ENCODE measurements at places on chromosomes 2 and 18.

- DNase-seq, result no peak
Observed at GRCh38 chr2:49355611-49356010, 201.3 kb upstream of the FSHR start.

DNA sequence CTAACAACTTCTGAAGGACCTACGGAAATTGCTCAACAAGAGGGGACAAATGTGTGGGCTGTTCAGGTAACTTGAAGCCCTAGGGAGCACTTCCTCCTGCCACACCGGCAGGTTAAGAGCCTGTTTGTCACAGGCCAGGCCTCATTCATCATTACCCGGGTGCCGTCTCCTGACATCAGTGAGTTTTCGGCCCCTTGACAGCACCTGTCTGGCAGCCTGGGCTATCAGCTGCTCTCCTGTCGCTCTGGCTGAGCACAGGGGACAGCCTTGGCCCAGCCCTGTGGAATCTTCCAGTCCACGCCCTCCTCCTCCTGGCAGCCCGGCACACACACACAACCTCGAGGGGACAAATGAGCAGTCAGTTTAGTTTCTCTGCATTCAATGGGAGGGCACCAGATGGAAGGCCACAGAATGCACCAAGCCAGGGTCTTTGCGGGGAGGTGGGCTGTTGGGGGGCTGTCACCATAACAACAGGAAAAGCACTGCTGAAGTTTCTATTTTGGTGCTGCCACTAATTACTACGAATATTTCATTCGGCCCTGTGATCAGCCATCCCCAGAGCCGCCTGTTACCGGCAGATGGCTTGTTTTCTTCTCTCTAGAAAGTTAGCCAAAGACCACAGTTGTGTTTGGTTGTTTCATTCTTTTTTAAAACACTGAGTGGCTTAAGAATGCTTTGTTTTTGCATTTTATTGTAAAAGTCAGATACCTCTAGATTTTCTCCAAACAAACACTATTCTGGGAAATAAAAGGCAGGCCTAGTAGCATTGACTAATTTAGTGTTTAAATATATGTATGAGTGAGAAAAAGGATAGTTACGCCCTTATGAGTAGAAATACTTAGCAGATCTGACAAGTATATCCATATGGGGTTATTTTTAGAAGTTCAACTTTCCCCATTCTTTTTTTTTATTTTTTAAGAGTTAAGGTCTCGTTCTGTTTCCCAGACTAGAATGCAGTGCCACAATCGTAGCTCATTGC, 189.9 kb upstream of the NDUFV2 start:
- DNase-seq, result no peak

DNA sequence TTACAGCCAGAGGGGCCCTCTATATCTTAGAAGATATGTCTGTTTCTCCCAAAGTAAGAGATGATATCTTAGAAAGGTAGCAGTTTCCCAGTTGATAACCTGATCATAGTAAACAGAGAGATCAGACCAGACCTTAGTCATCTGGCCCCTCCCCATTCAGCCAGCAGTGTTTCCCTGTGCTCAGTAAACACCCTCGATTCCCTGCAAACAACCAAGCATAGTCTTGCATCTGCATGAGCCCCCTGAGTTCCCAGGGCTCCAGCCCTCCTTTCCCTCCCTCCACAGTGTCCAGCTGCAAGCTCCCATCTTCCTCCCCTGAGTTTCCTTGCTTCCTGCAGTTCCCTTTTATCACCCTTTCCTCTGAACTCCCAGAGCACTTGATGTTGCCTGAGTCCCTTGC, 20.3 kb downstream of the NRP2 start:
- DNase-seq, result no peak

DNA sequence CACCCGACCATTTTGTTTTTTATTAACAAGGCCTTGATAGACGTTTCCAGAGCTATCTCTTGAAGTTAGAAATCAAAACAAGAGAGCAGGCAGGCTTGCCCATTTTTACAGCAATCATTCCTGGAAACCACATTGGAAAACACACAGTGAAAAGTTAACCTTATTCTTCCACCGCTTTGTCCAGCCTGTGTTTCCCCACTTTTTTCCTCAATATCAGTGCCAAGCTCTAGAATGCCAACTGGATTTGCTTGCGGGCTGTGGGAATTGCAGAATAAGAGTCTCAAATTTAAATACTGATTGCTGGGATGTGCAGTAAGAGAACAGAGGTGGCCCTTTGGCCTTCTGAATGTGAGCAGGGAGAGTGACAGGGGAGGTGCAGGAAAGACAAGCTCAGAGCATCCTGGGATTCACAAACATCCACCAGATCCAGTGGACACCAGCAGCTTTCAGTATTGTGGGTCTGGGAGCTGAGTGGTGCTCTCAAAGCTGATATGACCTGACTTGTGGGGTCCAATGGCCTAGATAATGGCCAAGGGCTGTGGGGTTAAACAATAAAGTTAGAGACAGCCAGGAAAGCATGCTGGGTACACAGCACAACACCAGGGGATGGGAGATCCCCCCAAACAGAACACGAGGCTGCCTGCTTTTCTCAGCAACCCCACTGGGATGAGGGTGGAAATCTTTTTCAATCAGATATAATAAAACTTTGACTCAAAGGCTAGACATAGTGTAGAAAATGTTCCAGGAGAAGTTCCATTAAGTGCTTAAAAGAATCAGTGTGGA, 15.5 kb downstream of the CYP1B1 start:
- DNase-seq, result no peak

GRCh38 chr18:54134053-54134452, 90.4 kb downstream of the MBD2 start:
- DNase-seq, result no peak

- peak; percentile 40 for DNase-seq
Observed at GRCh38 chr2:136384531-136385303, 266.8 kb upstream of the CXCR4 start.

DNA sequence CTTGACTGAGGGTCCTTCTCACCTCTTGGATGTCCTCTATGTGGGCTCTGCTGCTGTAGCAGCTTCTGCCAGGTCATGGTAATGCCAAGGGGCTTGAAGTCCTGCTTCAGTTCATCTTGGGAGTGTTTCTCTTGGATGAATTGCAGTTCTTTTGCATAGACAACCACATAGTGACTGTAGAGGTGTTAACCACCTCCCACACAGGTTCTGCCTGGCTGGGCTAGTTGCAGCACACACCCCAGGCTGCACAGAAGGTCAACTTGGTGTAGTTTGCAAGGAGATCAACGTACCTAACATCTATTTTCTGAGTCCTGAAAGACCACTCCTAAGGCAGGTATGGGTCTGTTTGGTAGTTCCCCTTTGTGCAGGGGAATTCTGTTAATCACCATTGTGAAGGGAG, 108.1 kb downstream of the ADCYAP1 start:
- no peak for DNase-seq

GRCh38 chr2:3297523-3297922, 80.1 kb downstream of the EIPR1 start:
- no peak for DNase-seq

GRCh38 chr2:151381266-151381665, 23.9 kb downstream of the TNFAIP6 start:
- DNase-seq, result no peak

DNA sequence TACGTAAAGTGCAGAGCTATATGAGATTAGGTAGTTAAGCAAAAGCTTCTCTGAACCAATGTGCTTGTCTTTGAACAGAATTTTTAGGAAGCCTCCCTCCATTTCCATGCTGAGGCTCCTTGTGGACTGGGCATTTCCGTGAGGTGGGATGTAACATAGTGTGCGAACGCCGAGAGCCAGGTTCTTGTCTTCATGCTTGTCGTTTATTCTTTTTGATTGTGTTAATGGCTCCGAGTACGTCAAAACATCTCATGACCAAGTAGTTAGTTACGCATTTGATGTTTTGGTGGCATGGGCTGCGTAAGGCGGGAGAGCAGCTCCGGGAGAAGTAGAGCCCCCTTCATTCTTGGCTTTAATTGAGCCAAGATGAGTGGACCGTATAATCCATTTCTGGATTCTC, 32.9 kb downstream of the DGKD start:
- no peak for DNase-seq

- DNase-seq, result no peak
Observed at GRCh38 chr2:170461889-170462288, 253.2 kb upstream of the SP5 start.

- DNase-seq, result no peak
Observed at GRCh38 chr18:80126797-80127196, 17.7 kb downstream of the ADNP2 start.

- no peak for DNase-seq
Observed at GRCh38 chr18:44938720-44939665, 258.3 kb downstream of the SETBP1 start.

DNA sequence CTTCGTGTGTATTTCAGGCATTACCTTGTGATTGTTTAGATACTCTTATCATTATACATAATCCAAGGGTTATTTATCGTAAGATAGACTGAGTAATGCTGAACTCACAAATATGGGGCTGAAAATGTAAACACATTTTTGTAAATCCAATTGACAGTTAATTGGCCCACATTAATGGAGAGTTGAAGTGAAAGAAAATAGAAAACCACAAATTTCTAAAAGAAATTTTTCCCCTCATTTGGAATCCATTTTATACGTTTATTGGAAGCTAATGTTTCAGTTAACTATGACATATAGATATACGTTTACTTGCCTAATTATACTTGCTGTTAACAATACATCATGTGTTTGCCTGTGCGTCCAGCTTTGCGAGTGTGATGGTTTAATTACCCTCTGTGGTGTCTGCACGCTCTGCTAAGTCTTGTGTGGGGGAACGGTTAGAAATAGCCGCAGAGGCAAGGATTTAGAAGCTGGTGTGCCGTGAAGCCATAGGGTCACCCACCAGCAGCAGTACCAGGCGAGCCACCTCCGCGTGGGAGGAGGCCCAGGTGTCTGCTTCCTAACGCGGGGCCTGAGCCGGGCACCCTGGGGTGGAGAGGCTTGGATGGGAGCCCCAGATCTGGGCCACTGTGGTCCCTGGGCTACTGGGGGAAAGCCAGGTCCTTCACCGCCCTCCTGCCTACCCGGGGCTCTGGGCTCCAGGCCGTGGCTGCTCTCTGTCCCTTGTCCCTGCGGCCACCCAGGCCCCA, 38.0 kb downstream of the TSHZ1 start:
- DNase-seq, result peak; percentile 74

All from NCI-H1417 treated with DMSO at 0.1 percent for 48 hours (cell line).